GM12892 (cell line): ENCODE measurements at places on chromosomes 5 and 9.

DNA sequence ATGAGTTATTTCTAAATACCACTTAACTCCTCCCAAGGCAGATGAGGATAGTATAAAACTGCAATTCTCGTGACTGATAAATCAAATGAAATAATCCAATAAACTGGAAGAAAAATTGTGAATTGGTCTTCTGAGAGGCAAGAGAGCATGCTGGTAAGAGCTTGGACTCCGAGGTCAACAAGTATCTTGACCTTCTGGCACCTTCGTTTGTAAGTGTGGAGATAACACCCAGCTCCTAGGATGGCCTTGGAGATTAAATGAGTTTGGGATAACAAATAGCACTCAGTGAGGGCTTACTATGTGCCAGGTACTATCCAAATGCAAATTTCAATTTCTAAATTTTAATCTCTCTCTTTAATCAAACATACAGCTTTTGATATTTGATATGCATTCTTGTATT, 866.3 kb upstream of the WWC1 start:
- DNase-seq = no peak

- DNase-seq = no peak
These were observed 1114.9 kb upstream of the C9orf72 start for GRCh38 chr9:28688172-28688571.

- DNase-seq = no peak
These were observed 20.2 kb upstream of the WHRN start for GRCh38 chr9:114525513-114525912.

GRCh38 chr9:111715471-111715870, 54.1 kb downstream of the GNG10 start:
- DNase-seq = no peak

GRCh38 chr5:162128117-162128516, 60.5 kb downstream of the GABRG2 start:
- no peak for DNase-seq

DNA sequence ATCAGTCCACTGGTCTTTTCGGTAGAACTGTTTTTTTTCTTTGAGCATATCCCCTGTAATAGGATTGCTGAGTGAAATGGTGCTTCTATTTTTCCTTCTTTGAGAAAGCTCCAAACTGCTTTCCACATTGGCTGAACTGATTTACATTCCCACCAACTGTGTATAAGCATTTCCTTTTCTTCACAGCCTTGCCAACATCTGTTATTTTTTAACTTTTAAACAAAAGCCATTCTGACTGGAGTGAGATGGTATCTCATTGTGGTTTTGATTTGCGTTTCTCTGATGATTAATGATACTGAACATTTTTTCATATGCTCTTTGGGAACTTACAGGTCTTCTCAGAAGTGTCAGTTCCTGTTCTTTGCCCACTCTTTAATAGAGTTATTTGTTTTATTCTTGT, 764.7 kb downstream of the MTRR start:
- no peak for DNase-seq

GRCh38 chr5:148443998-148444397, 60.2 kb downstream of the FBXO38 start:
- peak; percentile 5 for DNase-seq

GRCh38 chr5:145887976-145888574, 15.3 kb upstream of the GRXCR2 start:
- no peak for DNase-seq

DNA sequence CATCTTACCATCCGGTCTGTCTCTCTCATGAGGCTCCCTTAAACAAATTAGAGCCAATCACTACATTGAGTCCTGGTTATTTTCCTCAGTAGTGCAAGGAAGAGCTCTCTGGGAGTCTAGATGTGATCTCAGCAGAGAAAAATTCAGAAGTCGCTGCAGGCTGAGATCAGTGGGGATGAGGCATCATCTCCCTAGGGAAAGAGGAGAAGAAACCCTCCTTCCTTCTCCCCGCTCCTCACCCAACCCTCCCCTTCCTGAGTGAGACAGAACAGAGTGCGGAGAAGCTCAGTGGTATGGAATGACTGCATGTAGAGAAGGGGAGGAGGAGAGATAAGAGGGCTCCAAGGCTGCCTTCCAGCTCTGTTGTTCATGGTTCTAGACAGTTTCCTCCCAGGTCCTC, 80.5 kb downstream of the PAPPA start:
- no peak for DNase-seq
